ENCODE measurements at places on chromosomes 12 and 14.

GRCh38 chr14:61280526-61281185 is 482 bp downstream of the TMEM30B start:
- DNase-seq = no peak

DNA sequence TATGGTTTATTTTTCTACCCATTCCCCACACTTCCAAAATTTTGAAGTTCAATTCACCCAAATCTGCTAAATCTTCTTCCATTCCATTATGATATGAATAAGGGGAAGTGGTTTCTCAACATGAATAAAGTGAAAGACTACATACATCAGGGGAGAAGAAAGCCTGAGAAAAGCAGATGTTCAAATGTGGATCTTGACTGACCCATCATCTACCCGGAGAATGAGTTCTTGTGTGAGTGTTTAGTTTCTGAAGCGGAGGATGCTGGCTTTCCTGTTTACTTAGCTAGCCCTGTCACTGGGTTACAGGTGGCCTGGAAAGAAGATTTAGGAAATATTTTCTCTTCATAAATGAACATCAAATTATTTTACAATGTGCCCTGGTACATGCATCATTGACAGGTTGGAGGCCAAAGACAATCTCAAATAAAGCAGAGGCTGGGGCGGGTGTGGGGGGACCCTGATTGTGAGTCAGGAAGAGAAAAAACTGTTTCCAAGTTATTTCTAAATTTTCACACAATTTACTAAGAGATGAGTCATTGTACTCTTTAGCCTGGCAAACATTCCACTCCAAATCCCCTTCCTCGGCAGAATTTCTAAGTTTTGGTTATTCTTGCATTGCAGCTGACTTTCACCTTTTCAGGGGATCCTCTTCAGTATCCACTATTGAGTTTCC is 135.6 kb downstream of the SLC25A21 start:
- no peak for DNase-seq

- peak; percentile 40 for DNase-seq
Measured at GRCh38 chr14:88535149-88535548, 19.7 kb downstream of the PTPN21 start.

- DNase-seq = no peak
Measured at GRCh38 chr14:54579621-54580020, 12.7 kb downstream of the SAMD4A start.

DNA sequence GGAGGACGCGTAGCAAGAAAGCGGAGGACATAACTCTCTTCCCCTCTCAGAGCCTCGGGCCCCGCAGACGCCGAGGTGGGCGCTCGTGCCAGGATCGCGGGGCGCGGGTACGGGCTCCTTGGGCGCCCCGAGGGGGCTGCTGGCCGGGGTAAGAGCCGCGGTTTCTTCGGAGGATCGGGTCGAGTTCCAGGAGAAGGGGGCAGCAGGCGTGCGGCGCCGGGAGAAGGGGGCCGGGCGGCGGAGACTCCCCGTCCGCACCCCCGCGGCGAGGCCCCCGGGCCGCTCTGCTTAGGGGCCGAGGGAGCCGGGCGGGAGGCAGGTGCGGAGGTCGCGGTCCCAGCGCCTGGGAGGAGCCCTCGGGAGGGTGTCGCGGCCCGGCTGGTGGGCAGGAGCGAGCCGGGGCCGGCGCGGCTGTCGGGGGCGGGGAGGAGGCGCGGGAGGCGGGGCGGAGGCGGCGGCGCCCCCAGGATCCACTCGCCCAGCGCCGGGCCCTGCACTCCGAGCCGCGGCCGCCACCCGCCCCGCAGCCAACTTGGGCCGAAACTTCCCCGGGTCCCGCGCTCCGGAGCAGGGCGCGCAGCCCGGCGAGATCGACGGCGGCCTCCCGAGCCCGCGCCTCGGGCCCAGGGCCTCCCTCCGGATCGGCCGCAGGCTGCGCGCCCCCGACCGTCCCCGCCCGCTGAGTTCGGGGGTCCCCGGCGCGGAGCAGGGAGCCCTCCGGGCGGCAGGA is 64.4 kb downstream of the FBXL14 start:
- no peak for DNase-seq

DNA sequence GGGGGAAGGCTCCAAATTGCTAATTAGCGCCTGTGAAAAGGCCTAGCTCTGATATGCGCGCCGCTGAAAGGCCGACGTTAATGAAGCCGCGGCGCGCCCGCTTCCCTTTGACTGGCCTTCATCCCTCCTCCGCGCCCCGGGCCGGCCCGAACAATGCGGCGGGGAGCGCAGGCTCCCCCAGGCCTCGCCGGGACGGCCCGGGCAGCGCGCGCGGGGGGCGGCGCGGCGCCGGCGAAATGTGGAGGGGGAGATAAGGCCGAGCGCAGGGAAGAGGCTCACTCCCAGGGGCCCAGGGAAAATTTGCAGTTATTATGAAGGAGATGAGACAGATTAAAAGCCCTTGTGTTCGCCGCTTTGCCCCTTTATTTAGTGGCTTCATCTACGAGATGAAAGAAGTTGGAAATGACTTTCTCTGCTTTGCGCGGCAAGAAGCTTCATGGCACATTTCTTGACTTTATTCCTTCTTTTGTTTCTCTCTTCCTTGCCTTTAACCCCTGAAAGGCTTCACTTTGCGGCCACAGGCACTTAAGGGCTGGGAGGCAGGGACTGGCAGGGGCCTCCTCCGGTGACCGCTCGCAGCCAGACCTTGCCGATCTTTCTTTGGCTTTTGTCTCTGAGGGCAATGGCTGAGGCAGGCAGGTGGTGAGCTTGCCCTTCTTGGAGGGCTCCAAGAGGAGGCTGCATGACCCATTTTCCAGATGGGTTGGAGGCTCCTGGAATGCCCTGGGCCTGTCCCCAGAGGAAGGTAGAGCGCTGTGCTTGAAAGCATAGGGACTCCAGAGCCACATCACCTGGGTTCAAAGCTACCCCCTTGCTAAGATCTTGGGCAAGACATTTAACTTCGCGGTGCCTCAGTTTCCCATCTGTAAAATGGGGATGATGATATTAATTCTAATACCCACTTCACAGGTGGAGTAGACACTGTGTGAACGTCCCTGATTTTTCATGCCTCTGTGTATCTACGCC is 12.7 kb upstream of the GPATCH2L start:
- DNase-seq = no peak

GRCh38 chr14:105839425-105840265 is 313.3 kb downstream of the TMEM121 start:
- no peak for DNase-seq

DNA sequence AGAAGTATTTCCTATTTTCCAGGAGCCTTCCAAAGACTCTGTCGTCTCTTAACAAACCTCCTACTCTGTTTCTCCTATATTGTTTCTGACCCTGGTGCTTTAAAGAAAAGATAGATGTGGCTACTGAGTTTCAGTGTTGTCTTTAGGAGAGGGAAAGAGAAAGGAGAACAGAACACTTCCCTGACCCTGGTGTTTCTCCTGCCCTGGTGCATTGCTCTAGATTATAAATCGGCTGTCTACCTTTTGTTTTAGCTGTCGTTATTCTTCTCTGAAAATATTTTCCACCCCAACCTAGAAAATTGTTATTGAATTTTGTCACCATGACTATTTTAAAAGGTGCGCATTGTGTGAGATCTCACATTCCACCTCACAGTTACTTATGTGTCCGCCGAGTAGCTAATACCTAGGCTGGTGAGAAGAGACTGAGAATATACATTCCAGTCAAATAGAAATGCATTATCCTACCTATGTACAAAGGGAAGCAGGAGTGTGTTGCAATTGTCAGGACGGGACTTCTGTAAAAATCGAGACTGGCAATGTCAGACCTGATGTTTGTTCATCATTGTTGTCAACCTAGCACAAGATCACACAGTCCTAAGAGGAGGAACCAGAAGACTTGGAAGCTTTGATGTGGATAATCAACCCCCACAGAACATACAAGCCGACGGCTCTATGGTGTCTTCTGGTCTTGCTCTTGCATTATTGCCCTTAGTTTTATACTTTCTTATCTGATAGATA is 108.7 kb upstream of the SLC38A4 start:
- peak; percentile 9 for DNase-seq

DNA sequence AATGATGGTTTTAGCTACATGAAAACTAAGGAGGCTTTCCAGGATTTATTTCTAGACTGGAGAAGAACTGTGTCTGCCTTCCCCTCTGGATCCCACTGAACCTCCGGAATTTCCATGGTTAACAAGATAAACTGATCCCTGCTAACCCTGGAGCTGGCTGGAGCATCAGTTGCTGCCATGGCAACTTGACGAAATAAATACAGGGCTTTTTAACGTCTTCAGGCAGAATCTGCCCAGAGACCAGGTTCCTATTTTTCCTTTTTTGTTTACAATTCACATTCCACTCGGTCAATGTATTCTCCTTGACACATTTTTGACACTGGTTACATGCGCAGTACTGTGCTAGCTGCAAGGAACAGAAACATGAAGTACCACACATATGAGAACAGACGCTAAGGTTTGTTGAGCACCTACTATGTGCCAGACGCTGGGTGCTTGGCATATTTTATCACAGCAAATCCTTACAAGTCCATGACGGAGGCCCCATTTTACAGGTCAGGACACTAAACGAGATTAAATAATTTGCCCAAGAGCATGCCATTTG is 1.7 kb downstream of the C14orf132 start:
- no peak for DNase-seq

- DNase-seq = peak; percentile 64
Measured at GRCh38 chr14:91890291-91890749, 23.0 kb upstream of the TC2N start.

DNA sequence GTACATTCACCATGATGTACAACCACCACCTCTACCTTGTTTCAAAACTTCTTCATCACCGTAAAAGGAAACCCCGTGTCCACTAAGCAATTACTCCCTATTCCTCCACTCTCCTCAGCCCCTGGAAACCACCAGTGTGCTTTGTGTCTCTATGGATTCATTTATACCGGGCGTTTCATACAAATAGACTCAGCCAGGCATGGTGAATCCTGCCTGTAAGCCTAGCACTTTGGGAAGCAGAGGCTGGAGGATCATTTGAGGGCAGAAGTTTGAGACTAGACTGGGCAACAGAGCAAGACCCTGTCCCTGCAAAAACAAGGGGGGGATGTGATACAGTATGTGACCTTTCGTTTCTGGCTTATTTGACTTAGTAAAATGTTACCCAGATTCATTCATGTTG is 21.2 kb upstream of the RNF34 start:
- no peak for DNase-seq

DNA sequence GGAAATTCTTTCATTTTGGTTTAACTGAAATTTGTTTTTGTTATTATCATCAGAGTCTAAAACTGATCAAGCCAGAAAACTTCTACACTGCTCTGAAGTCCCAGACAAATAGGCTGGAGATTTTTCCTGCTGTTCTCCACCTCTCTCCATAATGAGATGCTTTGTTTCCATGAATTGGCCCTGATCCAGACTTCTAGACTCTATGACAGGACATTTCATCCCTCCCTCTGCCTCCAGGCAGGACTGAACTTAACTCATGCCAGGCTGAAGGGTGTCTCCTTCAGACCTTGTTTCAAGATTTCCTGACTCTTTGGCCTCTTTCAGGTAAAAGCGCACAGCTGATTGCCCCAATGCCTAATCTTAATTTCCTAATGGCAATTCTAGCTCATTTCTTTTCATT is 69.1 kb upstream of the HOXC13 start:
- DNase-seq = no peak

- no peak for DNase-seq
Measured at GRCh38 chr12:5390174-5390799, 41.6 kb upstream of the NTF3 start.

DNA sequence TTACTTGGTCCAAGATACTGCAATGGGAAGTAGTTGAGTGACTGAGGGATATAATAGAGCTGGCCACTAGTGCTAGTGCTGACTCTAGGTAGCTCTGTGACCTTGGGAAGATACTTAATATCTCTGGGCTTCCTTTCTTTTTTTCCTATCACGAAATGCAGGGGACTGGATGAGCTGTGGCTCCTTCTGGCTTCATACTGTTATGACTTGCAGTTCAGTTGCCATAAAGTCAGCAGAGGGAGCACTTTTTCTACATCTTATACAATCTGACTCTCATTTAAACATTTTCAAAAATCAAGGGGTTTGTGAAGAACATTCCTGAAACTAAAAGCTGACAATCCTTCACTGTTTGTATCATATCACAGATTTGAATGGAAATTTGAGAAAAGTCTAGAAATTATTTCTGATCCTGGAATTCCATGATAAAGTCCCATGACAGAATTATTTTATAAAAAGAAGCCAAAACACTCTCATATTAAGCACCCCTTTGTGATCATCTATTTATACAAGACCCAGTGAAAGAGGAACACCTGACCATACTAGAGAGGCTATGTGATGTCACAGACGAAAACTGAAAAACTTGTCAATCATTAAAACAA is 5.3 kb downstream of the BHLHE41 start:
- no peak for DNase-seq

- no peak for DNase-seq
Measured at GRCh38 chr14:105117710-105118385, 50.7 kb downstream of the JAG2 start.

GRCh38 chr14:69989622-69990021 is 110.4 kb downstream of the SMOC1 start:
- DNase-seq = no peak

DNA sequence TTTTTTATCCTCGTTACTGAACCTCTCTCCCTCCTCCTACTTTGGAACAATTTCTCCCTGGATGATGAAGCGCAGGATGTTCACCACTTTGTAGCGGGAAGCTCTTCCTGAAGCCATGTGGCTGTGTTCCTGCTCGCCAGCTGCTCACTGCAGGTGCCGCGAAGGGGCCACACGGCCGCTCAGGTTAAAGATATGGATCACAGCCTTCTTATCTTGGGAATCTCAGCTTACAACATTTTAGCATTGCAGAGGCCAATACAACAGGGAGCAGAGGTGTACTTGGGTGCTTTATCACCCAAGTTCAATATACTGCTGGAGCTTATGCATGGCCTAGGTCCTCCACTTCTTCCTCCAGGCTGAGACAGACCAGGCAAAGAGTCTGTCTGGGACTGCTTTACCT is 201.2 kb upstream of the G2E3 start:
- no peak for DNase-seq

GRCh38 chr14:60734465-60735242 is at the start of gene MNAT1:
MNAT1 (plus strand) TSS chr14:60734761; CDS start chr14:60734863, 102 bp downstream.
- DNase-seq = peak; percentile 87

GRCh38 chr14:49052521-49052920 is 533.7 kb downstream of the RPS29 start:
- no peak for DNase-seq

- no peak for DNase-seq
Measured at GRCh38 chr14:65226824-65227604, 124.7 kb upstream of the MAX start.
